Adrenal gland (tissue), 19 donors: ENCODE measurements at places on chromosomes 3 and 15. TPM values are rescaled to one million over a fixed set of nuclear protein-coding genes. Genes with fewer than 3 reads are reported as not detected.

DNA sequence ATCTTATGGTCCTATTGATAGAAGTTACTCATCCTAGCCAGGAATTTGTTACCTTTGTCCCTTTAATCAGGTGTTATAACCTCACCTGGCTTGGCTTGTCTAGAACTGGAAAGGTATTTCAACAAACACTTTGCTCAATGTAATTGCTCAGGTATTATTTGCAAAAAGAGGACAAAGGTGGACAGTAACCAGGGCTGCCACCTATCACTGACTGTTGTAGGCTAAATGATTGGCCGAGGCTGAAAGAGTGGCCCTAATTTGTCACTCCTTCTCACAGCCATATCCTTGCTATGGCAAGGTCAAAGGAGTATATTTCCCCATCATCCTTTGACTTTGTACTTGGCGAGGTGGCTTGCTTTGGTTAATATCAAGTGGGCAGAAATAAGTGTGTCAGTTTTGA, 2.7 kb upstream of the SELENOS start:
- no peak for DNase-seq

DNA sequence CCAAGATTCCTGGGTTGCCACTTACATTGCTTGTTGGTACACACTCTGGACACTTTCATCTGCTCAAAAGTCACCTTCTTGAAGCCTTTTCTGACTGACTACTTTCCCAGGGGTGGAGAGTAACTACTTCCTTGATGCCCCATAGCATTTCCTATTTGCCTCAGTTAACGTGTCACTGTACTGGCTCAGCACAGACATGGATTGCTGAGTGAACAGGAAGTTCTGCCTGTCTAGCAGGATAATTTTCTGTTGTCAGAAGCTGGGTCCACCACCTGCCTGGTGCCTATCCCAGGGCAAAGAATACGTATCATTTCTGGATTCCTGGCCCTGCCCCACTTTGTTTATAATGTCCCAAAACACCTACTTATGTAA, 15.3 kb upstream of the ABHD17C start:
- DNase-seq, result no peak

DNA sequence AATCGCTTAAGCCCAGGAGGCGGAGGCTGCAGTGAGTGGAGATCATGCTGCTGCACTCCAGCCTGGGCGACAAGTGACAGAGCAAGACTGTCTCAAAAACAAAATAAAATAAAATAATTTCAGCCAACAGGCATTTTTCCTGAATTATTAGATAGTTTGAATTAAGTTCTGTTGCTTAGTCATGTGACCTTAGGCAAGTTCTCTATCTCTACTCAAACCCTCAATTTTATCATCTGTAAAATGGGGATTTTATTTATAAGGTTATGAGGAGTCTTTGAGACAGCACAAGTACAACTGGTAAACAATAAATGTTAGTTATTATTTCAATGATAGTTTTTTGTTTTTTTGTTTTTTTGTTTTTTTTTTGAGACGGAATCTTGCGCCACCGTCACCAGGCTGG, 13.0 kb downstream of the SQOR start:
- DNase-seq, result no peak

GRCh38 chr3:141388823-141389621, 20.7 kb downstream of the ZBTB38 start:
- no peak for DNase-seq

- no peak for DNase-seq
Observed at GRCh38 chr15:40365016-40365415, 7.0 kb downstream of the DISP2 start.

GRCh38 chr3:46406788-46407611, at the start of the genes CCR5AS and CCRL2:
CCR5AS (minus strand) TSS chr3:46407066.
CCRL2 (plus strand) TSS chr3:46407259; CDS start chr3:46408080, 821 bp downstream.
- peak; percentile 58 for DNase-seq

- DNase-seq, result no peak
Observed at GRCh38 chr3:190205739-190206138, 85.0 kb upstream of the P3H2 start.

DNA sequence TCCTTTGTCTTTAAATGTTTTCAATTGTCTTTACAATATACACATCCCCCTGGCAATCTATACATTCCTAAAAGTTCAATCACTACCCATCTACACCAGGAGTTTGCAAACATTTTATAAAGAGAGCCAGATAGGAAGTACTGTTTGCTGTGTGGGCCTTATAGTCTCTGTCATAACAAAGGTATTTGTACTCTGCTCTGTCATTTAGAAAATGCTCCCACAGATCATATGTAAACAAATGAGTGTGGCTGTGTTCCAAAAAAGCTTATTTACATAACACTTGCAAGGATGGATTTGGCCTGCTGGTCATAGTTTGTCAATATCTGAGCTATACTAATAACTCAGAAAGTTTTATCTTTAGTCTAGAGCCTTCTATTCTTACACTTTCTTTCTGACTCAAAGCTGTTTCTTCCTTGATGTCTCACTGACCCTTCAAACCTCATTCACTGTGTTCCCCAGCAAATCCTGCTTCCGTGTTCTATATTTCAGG, 511.9 kb downstream of the GBE1 start:
- no peak for DNase-seq

GRCh38 chr3:136428167-136428566, 178.0 kb downstream of the PCCB start:
- peak; percentile 19 for DNase-seq

EFCAB12 gene
- total RNA-seq, result 0.41 TPM

PLA2G4E gene
- 0.22 TPM for total RNA-seq

TTC23 gene
- total RNA-seq, result 42.0 TPM

SLC24A5 gene
- total RNA-seq, result not detected

SETMAR gene
- total RNA-seq, result 14.6 TPM

PSMA4 gene
- 410 TPM for total RNA-seq
